Transverse colon (tissue), 4 donors: ENCODE measurements at places on chromosomes 6 and 20.

DNA sequence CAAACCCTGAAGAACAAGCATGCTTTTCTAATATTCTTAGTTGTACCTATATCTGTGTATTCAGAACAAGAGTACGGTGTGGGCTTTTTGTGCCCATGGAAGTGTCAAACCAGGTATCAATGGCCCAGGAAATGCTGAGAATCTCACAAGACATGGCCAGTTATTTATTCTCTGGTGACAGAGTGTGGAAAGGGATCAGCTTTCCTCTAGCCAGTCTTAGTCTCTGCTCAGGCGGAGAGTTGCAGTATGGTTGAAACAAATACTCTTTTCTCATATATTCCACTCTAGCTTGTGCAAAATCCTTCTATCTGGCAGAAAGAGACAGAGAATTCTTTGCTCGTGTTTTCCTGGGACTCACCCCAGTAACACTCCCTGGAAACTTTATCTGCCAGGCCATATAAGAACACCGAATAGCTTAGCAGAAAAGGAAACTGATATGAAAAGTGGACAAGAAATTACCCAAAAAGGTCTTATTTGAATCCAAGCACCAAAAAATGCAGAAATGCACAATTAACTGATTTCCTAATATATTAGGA is 173.3 kb upstream of the RSPO3 start:
- DNase-seq = no peak

- no peak for DNase-seq
Measured at GRCh38 chr6:96014846-96015517, 792 bp upstream of the FUT9 start.

DNA sequence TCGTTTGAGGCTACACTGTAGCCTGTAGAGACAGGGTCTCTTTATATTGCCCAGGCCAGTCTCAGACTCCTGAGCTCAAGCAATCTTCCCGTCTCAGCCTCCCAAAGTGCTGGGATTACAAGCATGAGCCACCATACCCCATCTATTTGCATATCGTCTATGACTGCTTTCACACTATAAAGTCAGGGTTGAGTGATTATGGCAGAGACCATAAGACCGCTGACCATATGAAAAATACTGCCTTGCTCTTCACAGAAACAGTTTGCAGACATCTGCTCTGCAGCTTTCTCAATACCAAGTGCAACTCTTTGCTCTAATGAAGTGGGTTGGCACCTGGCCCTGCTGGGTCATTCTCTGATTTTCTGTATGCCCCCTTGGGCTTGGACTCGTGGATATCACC is 79.5 kb upstream of the PAK5 start:
- DNase-seq = no peak

DNA sequence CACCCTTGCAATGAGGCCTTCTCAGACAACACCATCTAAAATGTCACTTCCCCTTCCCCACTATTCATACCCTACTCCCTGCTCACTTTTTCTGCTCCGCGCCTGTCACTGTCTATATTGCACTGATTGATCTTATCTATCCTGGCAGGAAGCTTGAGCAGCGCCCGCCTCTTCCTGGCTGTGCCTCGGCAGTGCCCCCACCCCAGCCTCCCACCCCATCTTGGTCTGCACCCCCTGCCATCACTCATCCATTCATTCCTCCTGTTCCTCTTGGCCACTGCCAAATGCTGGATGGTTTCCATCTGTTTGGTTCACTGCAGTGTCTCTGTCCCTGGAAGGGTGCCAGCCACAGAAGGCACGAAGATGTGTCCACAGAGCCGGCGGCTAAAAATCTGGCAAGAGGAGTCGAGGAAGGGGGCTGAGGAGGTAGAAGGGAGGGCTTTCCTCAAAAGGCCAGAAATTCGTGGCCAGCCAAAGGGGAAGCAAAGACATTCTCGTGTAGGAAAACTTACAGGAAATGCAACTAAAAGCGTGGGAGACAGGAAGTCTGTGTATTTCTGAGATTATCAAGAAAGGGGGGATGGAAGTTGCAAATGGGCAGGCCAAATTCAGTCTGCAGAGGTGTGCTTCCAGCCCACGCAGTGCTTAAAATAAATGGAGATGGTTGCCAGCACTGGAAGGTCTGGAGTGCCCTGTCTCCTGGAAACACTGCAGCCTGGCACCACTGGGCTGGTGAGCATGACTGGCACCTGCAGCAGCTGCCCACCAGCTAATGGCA is 27.6 kb downstream of the SYNJ2 start:
- DNase-seq = peak; percentile 43

- DNase-seq = no peak
Measured at GRCh38 chr6:36104836-36105235, 25.5 kb upstream of the MAPK13 start.

- no peak for DNase-seq
Measured at GRCh38 chr20:52118696-52119095, 72.9 kb downstream of the ZFP64 start.

DNA sequence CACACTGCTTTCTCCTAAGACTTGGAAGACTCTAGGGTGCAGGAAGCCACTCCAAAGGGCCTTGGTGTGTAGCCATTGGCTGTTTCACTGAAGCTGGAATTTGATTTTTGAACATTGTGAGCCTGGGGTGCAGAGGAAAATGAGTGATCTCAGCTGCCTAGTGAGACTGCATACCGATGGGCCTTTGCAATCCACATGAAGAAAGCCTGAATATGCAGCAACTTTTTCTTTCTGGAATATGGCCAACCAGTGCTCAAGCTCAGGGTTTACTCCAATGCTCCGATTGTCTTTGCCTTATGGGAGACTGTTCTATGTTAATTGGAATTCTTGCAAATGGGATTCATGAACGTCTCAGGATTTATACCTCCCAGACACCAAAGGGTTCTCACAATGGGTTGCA is 242.6 kb downstream of the DOK5 start:
- DNase-seq = no peak

- no peak for DNase-seq
Measured at GRCh38 chr20:58630063-58630462, 21.0 kb upstream of the STX16 start.

DNA sequence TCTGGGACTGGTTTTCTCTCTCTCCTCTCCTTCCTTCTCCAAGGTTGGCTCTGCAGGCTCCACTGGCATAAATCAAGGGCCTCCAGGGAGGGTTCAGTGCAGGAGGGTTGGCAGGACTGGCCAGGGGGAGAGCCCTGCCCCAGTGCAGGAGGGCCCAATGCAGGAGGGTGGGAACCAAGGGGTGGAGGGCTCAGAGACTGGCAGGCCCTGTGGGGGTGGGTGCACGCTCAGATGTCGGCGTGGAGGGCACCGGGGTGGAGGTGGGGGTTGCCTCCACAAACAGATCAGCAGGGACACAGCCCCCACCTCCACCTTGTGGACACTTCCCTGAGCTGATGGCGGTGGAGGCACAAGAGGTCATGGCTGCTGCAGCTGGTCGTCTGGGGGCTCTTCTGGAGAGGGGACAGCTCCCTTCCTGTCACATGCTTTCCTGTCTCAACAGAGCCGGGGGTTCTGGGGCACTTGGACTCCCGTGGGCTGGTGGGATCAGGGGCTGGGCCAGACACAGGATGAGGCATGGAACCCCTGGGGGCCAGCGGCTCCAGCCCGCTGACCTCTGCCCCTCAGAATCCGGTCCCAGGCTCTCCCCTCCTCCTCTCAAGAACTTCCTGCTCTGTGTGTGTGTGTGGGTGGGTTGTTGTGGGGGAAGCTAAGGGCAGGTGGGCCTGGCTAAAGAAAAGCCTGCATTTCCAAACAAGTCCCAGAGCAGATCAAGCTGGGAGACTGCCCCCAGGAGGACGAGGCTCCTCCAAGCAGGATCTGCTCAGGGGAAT is 2.7 kb upstream of the ABHD16B start:
- DNase-seq = no peak

GRCh38 chr20:39800548-39800947 is 838.4 kb downstream of the DHX35 start:
- DNase-seq = no peak

DNA sequence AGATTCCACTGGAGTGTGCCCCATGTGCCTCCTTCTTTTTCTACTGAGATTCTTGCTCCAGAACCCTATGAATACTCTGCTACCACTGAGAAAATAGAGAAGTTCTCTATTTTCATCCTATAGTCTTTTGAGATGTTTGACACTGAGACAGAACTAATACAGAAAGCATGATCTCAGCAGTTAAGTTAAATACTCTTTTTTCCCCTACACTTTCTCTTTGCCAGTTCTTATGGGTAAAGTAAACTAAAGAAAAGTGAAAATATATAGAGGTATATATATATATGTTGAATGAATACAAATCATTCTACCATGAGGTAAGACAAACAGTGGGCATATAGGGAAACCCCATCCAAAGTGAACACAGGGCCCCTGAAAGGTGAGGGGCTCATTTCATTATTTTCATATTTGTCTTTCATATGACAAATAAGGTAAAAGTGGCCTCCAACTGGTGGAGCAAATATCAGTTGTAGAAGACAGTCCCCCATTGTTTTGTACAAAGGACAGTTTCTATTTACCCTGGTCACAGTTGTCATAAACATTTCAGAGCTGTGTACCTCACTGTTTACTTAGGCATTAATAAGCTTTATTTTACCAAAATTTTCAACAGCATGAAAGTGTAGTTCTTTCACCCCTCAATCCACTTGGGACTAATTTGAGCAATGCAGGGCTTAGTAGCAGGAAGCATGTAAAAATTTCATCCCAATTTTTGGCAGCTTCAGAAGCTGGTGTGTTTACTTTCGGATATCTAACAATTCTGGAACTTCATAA is 188.3 kb upstream of the MARCKS start:
- no peak for DNase-seq

DNA sequence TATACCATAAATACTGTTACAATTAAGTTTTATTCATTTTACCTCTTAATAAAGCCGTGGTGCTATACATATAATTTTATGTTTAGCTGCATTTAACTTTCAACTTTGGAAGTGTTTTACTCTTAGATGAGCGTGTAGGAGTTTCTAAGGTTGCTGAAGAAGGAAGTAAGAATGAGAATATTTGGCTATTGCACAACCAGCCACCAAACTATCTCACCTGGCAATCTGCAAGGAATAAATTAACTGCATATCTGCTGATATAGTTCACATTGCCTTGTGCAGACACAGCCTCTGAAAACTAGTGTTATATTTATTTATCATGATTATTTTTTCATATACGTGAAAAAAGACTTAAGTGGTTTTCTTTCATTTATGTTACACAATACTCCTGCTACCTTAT is 230.4 kb downstream of the PLCB1 start:
- DNase-seq = no peak

DNA sequence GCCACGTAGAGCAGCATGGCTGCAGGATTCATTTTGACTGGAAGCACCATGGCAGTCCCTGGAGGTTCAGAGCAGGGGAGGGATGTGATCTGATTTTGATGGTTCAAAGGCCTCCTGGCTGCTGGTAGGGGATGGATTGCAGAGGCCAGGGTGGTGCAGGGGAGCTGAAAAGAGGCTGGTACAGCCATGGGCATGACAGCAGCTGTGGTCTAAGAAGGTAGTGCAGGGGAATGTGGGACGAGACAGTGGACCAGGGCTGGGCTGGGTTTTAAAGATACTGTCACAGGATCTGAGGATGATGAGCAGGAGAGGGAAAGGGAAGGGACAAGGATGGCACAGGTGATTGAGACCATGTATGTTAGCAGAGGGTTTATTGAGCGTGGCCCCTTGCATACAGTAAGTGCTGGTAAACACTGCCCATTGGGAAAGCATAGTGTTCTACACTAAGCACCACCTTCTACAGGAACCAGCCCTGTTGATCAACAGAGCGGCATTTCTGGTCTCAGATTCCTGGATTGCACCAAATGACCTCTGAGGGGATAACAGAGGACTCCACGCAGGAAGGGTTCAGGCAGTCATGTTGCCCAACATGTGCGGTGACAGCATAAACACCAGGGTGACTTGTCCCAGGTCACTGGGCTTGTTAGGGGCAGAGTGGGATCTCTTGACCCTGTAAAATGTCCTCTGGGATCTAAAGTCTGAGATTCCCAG is 14.5 kb upstream of the SIRPA start:
- no peak for DNase-seq

DNA sequence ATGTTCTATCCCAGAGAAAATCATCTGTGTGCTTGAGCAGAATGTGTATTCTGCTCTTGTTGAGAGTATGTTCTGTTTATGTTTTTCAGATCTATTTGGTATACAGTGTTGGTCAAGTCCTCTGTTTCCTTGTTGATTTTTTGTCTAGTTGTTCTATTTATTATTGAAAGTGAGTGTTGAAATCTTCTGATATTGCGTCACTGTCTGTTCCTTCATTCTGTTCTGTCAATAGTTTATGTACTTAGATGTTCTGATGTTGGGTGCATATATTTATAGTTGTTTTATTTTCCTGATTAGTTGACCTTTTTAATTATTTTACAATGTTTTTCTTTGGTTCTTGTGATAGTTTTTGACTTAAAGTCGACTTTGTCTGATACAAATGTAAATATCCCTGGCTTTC is 458.7 kb upstream of the HSF2 start:
- no peak for DNase-seq

DNA sequence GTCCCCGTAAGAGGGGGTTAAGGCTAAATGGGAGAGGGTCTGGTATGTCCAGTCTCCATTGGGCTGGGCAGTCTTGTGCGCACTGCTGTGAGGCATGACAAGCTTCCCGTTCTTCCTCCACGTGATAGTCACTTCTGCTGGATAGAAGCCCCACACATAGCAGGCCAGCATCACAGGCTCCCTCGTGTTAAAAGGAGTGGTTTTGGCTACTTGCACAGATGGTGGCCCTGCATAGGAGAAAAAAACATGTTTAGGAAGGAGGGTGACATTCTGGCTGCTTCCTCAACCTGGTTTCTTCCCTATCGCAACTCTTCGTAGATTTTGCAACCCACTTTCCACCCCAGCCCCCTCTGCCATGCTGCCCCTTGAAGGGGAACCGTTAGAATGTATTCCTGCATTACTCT is 3.6 kb downstream of the HLA-DMB start:
- DNase-seq = peak; percentile 24

DNA sequence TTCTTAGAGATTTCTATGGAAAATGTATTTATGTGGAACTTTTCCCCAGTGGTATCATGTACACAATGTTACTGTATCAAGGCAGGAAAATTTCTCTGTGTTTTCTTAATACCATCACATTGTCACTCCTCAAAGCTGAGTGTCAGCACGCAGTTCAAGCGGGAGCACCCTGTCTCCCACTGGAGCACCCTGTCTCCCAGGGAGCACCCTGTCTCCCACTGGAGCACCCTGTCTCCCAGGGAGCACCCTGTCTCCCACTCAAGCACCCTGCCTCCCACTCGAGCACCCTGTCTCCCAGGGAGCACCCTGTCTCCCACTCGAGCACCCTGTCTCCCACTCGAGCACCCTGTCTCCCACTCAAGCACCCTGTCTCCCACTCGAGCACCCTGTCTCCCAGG is 51.3 kb downstream of the PSMG4 start:
- no peak for DNase-seq

GRCh38 chr20:63068711-63069367 is 62.1 kb upstream of the BHLHE23 start:
- DNase-seq = no peak

GRCh38 chr20:51768759-51769517 is 748 bp upstream of the ATP9A start:
- no peak for DNase-seq

DNA sequence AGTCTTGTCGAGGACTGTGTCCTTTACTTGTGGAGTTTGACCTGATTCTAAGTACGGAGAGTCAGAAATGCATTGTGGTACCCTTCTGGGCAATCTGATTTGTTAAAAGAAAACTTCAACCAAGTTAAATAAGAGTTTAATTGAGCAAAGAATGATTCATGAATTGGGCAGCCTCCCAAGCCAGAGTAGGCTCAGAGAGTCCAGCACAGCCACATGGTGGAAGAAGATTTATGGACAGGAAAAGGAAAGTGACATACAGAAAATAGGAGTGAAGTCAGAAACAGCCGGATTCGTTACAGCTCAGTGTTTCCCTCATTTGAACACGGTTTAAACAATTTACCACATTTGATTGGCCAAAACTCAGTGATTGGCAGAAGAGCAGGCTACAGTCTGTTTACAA is 329.2 kb downstream of the DHX35 start:
- DNase-seq = no peak
